ENCODE measurements at places on chromosomes 1 and 21.

- DNase-seq, result no peak
Measured at GRCh38 chr1:107250169-107250568, 109.3 kb downstream of the NTNG1 start.

GRCh38 chr1:186925881-186926669 lies 97.3 kb downstream of the PLA2G4A start:
- DNase-seq, result no peak

DNA sequence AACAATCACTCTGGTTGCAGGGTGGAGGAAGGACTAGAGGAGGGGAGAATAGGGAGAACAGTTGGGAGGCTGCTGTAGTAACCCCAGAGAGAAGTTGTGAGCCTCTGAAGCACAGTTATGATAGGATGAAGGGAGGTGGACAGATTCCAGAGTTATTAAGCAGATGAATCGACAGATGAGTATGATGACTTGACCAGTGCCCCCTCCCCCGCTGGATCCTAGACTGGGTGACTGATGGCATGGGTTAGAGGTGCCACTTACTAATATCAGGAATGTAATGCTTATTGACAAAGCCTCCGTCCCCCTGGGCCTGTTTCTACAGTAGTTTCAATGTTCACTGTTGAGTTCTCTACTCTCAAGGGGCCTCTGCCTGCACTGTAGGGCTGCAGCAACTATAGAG lies 14.0 kb upstream of the TIPRL start:
- no peak for DNase-seq

DNA sequence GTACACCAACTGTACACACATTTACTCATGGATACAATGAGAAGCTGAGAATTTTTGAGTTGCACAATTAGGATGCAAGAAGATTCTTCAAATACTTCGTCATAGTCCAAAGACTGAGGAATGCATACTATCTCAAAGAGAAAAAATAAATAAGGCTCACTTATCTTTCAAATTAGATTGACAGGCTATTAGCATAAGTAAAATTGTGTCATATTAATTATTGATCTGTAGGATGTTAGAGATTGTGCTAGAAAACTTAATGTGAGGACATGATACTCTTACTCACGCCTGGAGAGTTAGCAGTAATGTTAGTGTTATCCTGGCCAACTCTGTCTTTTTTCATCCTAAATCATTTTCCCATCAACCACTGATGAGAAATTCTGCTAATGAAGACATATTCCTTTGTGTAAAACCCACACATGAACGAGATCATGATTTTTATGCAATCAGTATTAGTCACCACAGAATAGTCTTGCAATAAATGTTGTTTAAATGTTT lies 659.0 kb downstream of the LTN1 start:
- no peak for DNase-seq

- DNase-seq, result no peak
Measured at GRCh38 chr1:213507472-213508223, 456.6 kb downstream of the RPS6KC1 start.

DNA sequence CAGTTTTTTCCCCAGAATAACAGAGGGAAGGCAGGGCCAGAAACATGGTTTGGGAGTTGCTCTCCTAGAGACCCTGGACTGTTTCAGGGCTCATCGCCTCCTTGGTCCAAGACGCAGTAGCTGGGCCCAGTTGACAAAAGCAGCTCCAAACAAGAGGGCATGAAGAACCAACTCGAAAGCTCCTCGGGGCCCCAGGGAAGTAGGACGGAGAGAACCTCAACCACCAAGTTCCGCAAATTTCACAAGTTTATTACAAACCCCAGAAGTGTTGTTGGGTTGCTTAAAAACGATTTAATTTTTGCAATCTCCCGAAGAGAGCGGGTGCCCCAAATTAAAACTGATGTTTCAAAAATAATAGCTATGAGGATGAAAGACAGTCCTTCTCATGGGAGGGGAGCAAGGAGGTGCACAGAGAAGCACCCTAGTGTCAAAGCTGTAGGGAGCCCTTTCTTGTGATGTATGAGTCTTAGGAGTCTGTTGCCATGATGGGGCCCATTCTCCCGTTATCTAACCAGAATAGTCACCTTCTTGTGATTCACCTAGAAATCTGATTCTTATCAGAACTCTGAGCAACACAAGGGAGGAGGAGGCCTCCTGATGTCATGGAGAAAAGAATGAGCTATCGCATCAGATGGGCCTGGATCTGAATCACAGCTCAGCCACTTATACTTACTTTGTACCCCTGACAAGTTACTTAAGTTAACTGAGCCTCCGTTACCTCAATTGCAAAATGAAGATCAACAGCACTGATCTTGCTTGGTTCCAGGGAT lies 165.7 kb upstream of the IRF2BP2 start:
- DNase-seq, result no peak

DNA sequence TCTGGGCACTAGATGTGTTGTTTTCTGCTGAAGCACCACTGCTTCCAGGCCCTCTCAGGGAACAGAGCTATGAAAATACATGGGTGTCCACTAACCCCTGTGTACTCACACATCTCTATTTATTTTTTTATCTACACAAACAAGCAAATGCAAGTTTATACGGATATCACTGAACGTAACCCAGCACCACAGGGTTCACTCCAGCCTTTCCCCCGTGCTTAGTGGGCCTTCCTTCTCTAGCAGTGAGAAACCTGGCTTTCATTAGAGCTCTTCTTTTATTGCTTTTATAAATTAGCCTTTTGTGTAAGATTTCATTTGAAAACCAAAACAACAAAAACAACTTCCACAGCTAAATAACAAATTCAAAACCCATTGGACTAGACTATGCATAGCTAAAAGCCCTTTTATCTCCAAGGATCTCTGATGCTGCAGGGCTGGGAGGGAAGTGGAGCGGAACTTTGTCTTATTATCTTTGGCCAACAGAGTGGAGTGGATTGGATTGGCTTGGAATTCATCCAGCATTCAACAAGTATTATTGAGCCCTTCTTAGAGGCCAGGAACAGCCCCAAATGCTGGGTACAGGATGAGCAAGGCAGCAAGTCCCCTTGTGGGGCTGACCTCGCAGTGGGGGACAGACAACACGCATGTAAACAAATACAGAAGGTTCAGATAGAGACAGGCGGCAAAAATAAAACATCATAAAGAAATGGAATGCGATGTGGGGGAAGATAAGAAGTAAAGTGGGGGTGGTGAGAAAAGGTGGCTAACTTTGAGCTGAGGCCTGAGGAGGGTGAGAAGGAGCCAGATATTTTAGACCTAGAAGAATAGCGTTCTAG lies 371.8 kb upstream of the POU3F1 start:
- DNase-seq, result no peak
